Naive B cell (primary cell): ENCODE measurements at places on chromosomes 13 and 19. TPM values are rescaled to one million over a fixed set of nuclear protein-coding genes. Genes with fewer than 3 reads are reported as not detected.

The ZNF543 gene
- polyA plus RNA-seq, result 6.4 TPM

The CCNA1 gene
- polyA plus RNA-seq, result 0.43 TPM

The OVOL3 gene
- not detected for polyA plus RNA-seq

The ZNF497 gene
- polyA plus RNA-seq, result 0.23 TPM

The PCDH20 gene
- polyA plus RNA-seq, result not detected

The FPR2 gene
- not detected for polyA plus RNA-seq

The CALR gene
- 176 TPM for polyA plus RNA-seq

The ZNF585A gene
- 51.0 TPM for polyA plus RNA-seq

The SMAD9 gene
- 0.07 TPM for polyA plus RNA-seq

The FFAR3 gene
- polyA plus RNA-seq, result not detected

The FCHO1 gene
- 20.7 TPM for polyA plus RNA-seq

The TMEM205 gene
- polyA plus RNA-seq, result 113 TPM

The PTBP1 gene
- polyA plus RNA-seq, result 70.5 TPM

The SERP2 gene
- not detected for polyA plus RNA-seq

The ARHGEF18 gene
- polyA plus RNA-seq, result 5.1 TPM

The FPR1 gene
- polyA plus RNA-seq, result 1.5 TPM

The CBLC gene
- polyA plus RNA-seq, result not detected

The LIG1 gene
- 26.0 TPM for polyA plus RNA-seq

The SIGLECL1 gene
- polyA plus RNA-seq, result not detected

The KCTD15 gene
- polyA plus RNA-seq, result not detected
